ENCODE measurements at places on chromosomes 16 and 17.
A peak's percentile ranks its signal among the peaks of the same experiment; 100 is the strongest.

GRCh38 chr17:30345527-30346075 lies 11.7 kb upstream of the TMIGD1 start:
- no peak for DNase-seq

DNA sequence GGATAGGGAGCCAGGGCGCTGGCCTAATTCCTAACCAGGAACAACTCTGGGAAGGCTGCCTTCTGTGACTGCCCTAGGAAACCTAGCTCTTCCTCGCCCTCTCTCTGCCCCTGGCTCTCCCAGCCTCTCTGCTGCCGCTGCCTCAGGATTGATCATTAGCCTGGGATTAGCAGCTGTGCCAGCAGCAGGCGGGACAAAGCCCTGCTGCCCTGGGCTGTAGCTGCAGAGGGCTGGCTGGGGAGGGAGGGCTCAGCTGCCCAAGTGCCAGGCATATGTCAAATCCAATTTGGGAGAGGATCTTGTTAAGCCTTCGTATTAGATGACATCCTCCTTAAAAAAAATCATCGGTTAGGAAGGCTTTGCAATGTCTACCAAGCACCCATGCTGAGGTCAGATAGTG lies 144.8 kb upstream of the CCL2 start:
- no peak for DNase-seq

GRCh38 chr16:31876951-31877828 lies 3.6 kb downstream of the ZNF267 start:
- peak; percentile 85 for DNase-seq

DNA sequence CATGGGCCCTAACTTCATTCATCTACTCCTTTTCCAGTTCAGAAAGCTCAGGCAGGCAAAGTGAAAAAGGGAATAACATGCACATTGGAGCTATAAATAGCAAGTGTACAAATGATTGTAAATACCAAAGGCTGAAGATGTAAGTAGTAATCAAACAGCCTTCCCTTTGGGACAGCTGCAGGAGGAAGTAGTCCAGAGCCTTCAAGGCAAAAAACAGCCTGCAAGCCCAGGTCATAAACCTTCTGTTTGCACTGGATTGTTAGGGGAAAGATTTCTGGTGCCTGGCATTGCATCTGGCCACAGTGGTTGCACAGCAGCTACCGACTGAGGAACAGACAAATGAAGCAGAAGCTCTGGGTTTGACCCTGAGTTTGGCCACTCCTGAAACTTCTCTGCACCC lies 98.6 kb upstream of the PMFBP1 start:
- no peak for DNase-seq

GRCh38 chr16:85114909-85115567 lies 2.8 kb upstream of the CIBAR2 start:
- peak; percentile 47 for DNase-seq

DNA sequence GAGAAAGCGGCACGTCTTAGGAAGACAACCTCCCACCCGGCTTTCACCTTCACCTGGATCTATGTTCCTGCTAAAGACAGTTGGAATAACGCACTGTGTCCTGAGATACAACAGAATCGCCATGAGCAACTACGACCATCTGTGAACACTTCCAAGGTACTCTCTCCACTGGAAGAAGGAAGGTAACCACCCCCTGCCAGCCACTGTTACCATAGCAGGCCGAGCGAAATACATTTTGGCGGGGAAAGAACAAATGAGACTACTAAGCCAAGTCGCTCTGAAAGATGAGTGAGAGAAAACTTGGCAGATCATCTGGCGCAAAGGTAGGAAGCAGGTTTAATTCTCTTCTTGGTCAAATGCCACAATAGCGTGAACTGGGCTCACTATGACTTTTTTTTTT lies 9.8 kb downstream of the CRK start:
- no peak for DNase-seq

GRCh38 chr16:4313563-4314531 lies 2.0 kb upstream of the GLIS2 start:
- DNase-seq, result no peak

DNA sequence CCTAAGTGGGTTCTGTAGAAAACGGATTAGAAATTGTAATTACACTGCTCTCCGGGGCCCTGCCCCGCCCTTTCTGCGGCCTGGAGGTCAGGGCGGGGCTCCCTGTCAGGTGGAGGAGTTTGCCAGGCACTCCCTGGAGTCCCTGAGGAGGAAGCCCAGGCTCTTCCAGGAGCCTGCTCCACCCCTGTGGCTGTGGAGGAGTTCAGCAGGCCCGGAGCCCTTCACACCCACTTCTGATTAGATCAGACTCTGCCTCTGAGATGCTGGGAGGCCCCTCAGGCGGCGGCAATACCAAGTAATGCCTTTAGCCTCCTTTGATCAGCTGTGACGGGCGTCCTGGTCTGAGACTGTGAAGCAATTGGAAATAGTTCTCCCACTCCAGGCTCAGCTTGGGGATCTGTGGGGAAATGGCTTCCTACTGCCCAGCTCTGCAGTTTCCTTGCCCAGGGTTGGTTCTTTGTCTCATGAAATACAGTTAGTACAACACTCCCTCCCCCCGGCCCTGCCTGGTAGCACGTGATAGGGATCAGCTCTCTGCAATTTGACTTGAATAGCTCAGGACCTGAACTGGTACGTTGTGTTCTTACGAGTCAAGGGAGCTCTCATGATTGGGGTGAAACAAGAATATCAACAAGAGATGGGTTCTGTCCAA lies 22.3 kb downstream of the BAIAP2 start:
- DNase-seq, result no peak

DNA sequence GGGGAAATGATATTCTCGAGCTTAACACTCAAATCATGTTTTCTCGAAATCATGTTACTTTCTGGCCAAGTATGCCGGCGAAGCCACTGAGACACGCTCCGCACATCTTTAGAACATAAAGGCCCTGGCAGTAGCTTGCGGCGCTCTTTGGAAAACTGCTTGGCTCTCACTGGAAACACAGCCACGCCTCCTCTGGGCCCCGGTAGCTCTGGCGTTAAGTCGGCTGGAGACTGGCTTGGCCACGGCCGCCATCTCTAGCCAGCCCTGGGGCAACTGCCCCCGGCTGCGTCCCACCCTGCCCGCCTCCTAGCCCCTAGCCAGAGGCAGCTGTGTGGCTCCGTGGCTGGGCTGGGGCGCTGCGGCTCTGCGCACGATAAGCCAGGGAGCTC lies 9.2 kb upstream of the BAIAP2 start:
- no peak for DNase-seq

- no peak for DNase-seq
Measured at GRCh38 chr17:4607261-4607741, 23.0 kb downstream of the SMTNL2 start.

GRCh38 chr17:7204336-7204735 lies 15.3 kb downstream of the DLG4 start:
- DNase-seq, result no peak

- DNase-seq, result no peak
Measured at GRCh38 chr16:88289968-88290401, 92.8 kb upstream of the ZNF469 start.

GRCh38 chr17:42287305-42287976 lies 857 bp upstream of the STAT5A start:
- no peak for DNase-seq

GRCh38 chr17:44584443-44584842 lies 27.2 kb downstream of the FZD2 start:
- no peak for DNase-seq

DNA sequence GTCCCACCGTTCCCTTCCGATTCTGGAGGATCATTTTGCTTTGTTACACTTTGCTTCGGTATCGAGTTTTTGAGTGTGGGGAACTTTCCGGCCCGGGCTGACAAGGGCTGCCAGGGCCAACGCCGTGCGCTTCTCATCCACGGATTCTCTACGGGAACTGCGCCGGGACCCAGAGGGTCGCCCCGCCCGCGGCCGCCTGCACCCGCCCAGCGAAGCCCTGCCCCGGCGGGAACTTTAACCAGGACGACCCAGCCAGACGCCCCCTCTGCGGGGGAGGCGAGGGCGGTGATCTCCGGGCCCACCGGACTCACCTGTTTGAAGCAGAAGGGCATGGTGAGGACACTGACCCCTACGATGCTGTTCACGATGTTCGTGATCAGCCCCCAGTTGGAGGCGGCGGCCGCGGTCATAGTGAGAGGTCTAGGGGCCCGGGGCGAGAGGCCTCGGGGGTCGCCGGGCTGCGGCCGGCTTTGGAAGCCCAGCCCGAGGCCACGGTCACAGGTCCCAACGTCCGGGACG lies 536 bp downstream of the SLC38A10 start:
- DNase-seq, result no peak

GRCh38 chr17:79053251-79053925 lies 21.2 kb upstream of the ENGASE start:
- DNase-seq, result no peak

DNA sequence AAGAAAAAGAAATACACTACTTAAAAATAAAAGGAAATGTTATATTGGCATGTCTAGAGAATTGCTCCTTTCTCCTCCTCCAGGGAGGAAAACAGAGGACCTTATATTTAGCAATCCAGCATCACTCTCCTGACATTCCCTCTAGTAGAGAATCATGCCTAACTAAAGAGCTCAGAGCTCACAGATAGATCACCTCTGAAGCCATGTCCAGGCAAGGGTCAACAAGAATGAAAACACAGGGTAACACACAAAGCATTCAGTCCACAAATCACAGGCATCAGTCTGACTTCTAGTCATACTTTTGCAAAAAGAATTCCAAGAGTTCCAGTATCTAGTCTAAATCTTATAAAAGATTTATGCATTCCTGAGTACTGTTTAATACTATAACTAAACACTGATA lies 4.4 kb upstream of the HASPIN start:
- no peak for DNase-seq

DNA sequence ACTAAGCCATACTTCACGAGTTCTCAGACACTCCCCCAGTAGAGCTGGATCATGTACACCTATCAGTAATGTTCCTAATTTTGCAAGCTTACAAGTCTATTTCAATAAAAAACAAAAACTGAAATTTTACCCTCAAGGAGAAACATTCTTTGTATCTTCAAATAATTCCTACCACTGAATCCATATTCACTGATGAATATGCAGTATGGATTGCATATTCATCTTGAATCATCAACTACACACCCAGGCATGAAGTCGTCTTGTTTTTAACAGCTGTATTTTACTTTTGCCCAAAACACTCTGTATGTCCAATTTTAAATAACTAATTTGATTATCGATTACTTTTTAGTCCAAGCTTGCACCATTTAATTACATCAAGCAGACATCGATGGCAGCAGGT lies 31.8 kb downstream of the ZDHHC7 start:
- DNase-seq, result no peak

- no peak for DNase-seq
Measured at GRCh38 chr16:78194948-78195347, 95.5 kb downstream of the WWOX start.

DNA sequence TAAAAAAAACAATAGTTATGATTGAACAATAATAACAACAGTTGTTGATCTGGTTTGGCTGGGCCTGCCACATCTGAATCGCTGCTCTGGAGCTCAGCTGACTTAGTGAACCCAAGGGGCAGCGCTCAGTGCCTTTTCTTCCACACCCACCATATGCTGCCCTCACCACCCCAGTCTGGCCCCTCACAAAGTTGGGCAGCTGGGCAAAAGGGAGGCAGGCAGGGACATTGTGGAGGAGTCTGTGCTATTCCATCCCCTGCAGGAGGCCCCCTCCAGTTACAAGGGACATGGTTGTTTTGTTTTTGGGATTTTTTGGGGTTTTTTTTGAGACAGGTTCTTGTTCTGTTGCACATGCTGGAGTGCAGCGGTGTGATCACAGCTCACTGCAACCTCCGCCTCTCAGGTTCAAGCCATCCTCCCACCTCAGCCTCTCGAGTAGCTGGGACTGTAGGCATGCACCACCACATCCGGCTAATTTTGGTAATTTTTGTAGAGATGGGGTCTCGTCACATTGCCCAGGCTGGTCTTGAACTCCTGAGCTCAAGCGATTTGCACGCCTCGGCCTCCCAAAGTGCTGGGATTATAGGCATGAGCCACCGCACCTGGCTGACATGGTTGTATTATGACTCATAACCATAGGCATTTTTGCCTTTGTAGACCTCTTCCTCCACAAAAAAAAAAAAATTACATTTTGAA lies 8.6 kb upstream of the PECAM1 start:
- DNase-seq, result no peak

DNA sequence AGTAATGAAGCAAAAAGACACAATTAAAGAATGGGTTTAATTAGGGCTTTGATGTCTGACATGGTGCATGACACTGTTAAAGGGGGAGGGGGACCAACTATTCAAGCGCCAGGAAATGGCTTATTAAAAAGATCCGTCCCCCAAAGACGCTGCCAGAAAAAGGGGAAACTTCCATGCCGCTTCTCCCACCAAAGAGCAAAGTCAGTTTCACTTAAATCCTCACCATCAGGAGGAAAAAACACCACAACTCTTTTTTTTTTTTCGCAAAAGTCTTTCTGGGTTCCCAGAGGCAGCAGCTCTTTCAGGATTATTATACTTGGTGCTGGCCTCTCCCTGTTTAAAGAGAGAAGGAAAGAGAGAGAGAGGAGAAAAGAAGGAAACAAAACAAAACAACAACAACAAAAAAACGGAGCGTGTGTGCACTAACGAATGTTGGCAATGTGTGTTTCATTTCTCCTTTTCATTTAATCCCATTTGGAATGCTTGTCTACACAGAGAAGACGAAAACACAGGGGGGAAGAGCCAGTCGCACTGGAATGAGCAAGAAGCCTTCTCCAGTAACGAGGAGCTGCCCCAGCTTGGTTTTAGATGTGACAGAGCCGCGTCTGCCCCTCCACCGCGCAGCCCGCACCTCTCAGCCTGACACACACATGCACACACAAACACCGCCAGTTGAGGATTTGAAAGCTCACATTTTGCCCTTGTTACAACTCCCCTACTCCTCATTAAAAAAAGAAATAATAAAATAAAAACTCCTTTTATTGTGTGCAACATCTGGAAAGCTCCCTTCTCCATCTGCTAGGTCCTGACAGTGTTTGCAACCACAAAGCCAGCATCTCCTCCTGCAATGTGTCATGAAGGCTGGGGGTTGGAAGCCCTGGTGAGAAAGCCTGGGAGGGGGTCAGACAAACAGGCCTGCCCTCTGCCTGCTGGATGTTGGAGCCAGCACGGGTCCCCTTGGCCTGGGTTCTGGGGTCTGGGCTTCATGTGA lies 32.7 kb upstream of the AXIN2 start:
- DNase-seq, result no peak

GRCh38 chr17:7406235-7406825 lies 1.3 kb upstream of the NLGN2 start:
- no peak for DNase-seq

- DNase-seq, result no peak
Measured at GRCh38 chr17:76966016-76966415, 97.8 kb downstream of the MGAT5B start.
